PC-9 (cell line): ENCODE measurements at places on chromosomes 7 and 10. TPM values are rescaled to one million over a fixed set of nuclear protein-coding genes. Genes with fewer than 3 reads are reported as not detected.

GRCh38 chr7:99926321-99926720, 3.1 kb downstream of the GJC3 start:
- H3K36me3 ChIP-seq, result no peaks in the 10 kb centered on the region
- no peak for DNase-seq
- H3K27ac ChIP-seq, result no peak overlapping the region
- peaks cover 36% of the 10 kb centered on the region for H3K27me3 ChIP-seq

DNA sequence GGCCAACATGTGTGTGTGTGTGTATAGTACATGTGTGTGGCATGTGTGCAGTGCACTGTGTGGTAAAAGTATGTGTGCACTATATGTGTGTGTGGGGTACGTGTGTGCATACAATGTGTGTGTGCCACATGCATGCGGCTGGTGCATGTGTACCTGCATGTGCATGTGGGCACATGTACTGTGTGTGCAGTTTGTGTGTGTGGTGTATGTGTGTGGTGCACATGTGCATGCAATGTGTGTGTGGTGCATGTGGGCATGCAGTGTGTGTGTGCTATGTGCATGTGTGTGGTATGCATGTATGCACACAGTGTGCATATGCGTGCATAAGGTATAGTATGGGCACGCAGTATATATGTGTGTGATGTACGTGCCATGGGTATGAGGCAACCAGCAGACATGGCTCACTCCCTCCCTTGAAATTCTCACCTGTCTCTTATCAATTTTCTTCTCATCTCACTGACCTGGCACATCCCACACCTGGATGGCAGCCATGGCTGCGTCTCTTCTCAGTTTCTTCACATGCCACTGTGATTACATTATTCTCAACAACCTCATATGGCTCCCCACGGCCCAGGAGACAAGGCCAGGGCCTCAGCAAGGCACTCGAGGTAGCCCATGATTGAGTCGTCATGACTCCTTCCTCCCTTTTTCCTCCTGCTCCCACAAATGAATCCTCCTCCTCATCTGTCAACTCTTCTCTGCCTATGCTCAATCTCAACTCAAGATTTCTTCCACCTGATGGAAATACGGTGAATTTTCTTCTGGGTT, 57.0 kb downstream of the NUDCD3 start:
- H3K4me1 ChIP-seq, result 0 out of 2 replicates have a peak, but pooled peaks cover 3% of the 10 kb centered on the region
- no peak overlapping the region for H3K4me3 ChIP-seq
- no peak overlapping the region for H3K27ac ChIP-seq

GRCh38 chr7:50190776-50191175, 97.7 kb upstream of the ZPBP start:
- H3K36me3 ChIP-seq, result no peaks in the 10 kb centered on the region
- no peaks in the 10 kb centered on the region for H3K4me1 ChIP-seq
- H3K27ac ChIP-seq, result no peak overlapping the region
- peaks cover 89% of the 10 kb centered on the region for H3K27me3 ChIP-seq
- no peak overlapping the region for H3K4me3 ChIP-seq

DNA sequence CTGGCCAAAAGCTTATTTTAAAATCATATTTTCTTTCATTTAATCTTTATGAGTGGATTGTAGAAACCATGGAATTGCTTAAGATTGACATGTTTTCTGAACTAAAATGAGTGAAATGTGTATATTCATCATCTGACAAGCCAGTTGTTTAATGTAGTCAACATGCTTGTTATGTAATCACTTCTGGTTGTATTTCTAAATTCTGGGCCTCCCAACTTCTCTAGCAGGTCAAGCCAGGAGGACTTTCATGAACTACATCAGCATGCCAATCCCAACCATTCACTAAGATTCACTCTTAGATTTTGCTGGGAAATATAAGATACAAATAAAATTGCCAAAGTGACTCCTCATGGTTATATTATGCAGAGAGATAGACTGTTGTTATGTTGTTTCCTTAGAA, 21.1 kb upstream of the MAP3K8 start:
- no peaks in the 10 kb centered on the region for H3K27me3 ChIP-seq
- peaks cover 3% of the 10 kb centered on the region; the same call in 1 of the 2 replicates for H3K4me1 ChIP-seq
- DNase-seq, result no peak
- H3K4me3 ChIP-seq, result no peak overlapping the region
- H3K36me3 ChIP-seq, result no peaks in the 10 kb centered on the region

DNA sequence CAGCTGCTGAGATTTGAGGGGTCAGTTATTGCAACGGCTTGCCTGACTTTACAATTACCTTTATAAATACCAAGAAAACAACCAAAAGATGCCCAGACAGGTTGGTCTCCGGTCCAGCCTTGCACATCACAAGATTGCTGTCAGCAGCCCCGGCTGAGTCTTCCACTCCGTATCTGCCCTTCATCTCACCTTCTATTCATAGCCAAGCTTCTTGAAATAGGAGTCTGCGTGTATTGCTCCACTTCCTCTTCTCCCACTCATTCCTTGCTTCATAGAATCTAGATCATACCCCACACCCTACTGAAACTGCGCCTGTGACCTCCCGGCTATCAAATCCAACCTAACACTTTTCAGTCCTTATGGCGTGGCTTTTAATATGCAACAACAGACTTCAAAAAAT, 31.1 kb upstream of the USP6NL start:
- H3K27ac ChIP-seq, result no peak overlapping the region
- H3K36me3 ChIP-seq, result no peaks in the 10 kb centered on the region
- H3K4me1 ChIP-seq, result no peaks in the 10 kb centered on the region
- H3K4me3 ChIP-seq, result no peak overlapping the region

- H3K36me3 ChIP-seq, result no peaks in the 10 kb centered on the region
- no peak for DNase-seq
- H3K4me3 ChIP-seq, result no peak overlapping the region
- no peaks in the 10 kb centered on the region for H3K4me1 ChIP-seq
- peaks cover 89% of the 10 kb centered on the region for H3K27me3 ChIP-seq
Measured at GRCh38 chr7:4951903-4952636, 6.9 kb downstream of the MMD2 start.

- no peaks in the 10 kb centered on the region for H3K36me3 ChIP-seq
- H3K4me3 ChIP-seq, result no peak overlapping the region
- H3K4me1 ChIP-seq, result no peaks in the 10 kb centered on the region
- H3K27ac ChIP-seq, result no peak overlapping the region
Measured at GRCh38 chr10:55002420-55002819, 201.4 kb upstream of the PCDH15 start.

DNA sequence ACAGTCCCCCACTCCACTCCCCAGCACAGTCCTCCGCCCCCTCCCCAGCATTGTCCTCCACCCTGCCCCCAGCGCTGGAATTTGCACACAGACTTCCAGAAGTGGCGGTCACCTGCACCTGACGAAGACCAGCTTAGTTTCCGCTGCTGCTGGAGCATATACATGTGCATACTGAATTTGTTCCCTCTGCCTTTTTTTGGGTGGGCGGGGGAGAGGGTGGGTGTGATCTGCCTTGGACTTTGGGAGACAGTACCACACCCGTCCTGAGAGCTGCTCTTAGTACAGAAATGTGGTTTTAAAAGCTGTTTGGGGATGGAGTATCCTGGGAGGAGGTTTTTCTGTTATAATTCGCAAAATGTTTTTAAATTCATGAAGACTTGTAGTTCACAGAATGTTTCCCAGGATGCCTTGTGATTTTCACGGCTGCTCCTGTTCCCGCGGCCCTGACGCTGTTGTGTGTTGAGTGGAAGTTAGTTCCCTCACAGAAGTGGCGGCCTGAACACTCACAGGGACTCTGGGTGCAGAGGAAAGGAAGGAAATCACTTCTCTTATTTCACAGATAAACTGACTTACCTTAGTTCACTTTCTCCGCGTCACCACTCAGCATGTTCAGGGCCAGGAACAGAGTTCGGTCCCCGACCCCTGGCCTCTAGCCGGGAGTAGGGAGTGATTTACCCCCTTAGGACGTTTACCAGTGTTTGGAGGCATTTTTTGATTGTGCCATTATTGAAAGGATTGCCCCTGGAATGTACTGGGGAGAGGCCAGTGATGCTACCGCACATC, 18.6 kb downstream of the PFKP start:
- H3K4me1 ChIP-seq, result peaks cover 14% of the 10 kb centered on the region
- no peak for DNase-seq
- no peaks in the 10 kb centered on the region for H3K36me3 ChIP-seq
- no peak overlapping the region for H3K4me3 ChIP-seq
- H3K27ac ChIP-seq, result no peak overlapping the region

- H3K4me1 ChIP-seq, result no peaks in the 10 kb centered on the region
- no peaks in the 10 kb centered on the region for H3K36me3 ChIP-seq
- no peak for DNase-seq
- H3K4me3 ChIP-seq, result no peak overlapping the region
- no peak overlapping the region for H3K27ac ChIP-seq
- H3K27me3 ChIP-seq, result no peaks in the 10 kb centered on the region
Measured at GRCh38 chr10:92064506-92064905, 140.9 kb downstream of the BTAF1 start.

GRCh38 chr10:123459371-123460091, 206.6 kb upstream of the GPR26 start:
- no peak for DNase-seq
- no peaks in the 10 kb centered on the region for H3K4me1 ChIP-seq
- H3K27me3 ChIP-seq, result peaks cover 45% of the 10 kb centered on the region
- no peak overlapping the region for H3K27ac ChIP-seq

Gene EZH2
- 32.6 and 48.6 TPM in 2 replicates for total RNA-seq

Gene KLF14
- total RNA-seq, result not detected in 2 replicates

Gene ZNF783
- 15.8 and 22.2 TPM in 2 replicates for total RNA-seq

Gene NUTM2B
- 0.83 and 1.3 TPM in 2 replicates for total RNA-seq

Gene ELMO1
- 4.8 and 5.0 TPM in 2 replicates for total RNA-seq

Gene NEUROD6
- total RNA-seq, result not detected in 2 replicates

Gene LIPM
- total RNA-seq, result not detected in 2 replicates
